ENCODE measurements at places on chromosomes 1 and 21. TPM values are rescaled to one million over a fixed set of nuclear protein-coding genes. Genes with fewer than 3 reads are reported as not detected.
A peak's percentile ranks its signal among the peaks of the same experiment; 100 is the strongest.

Gene CFHR5
- not detected for polyA plus RNA-seq

Gene PEAR1
- not detected for polyA plus RNA-seq

DNA sequence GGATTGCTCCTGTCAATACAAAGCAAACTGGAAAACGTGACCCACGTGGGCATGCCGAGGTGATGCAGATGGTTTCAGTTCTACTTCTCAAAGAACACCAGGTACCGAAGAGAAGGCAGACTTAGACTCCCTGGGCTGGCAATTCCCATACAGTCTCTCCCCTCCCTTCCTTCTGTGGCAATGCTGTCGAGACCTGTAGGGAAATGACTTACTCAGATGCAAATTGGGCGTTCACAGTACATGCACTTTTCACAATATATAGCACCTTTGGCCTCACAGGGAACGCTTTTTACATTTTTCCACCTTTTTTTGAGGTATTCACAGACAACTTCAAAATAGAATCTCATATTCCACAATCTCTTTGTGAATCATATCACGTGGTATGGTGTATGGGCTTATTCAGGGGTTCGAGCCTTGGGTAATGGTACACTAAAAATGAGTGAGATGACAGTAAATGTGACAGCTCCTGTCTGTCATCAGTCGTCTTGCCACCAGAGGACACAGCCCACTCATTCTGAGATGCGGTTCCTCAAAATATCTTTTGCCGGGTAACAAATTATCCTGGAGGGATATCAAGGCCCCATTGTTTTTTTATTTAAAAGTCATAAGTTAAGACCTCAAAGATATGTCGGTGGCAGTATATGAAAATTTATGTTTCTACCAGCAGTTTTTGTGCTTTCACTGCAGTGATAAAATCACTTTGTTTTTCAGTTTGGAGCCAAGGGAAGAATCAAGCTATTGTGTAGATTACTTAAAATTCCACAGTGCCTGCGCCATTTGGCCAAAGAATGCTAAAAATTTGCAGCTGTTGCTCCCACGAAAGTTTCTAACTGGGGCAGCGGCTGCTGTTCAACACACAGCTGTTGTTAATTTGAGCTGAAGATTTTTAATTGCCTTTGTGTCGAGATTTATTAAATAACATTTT is 168.4 kb downstream of the ZZZ3 start:
- no peaks in the 10 kb centered on the region for H3K27me3 ChIP-seq
- DNase-seq = no peak
- no peak overlapping the region for H3K27ac ChIP-seq
- H3K4me1 ChIP-seq = no peaks in the 10 kb centered on the region
- H3K36me3 ChIP-seq = no peaks in the 10 kb centered on the region
- H3K4me3 ChIP-seq = no peak overlapping the region

- H3K4me3 ChIP-seq = no peak overlapping the region
- no peak for DNase-seq
- no peaks in the 10 kb centered on the region for H3K4me1 ChIP-seq
- no peak overlapping the region for H3K27ac ChIP-seq
These were observed 9.0 kb upstream of the IFNGR2 start for GRCh38 chr21:33394260-33394659.

DNA sequence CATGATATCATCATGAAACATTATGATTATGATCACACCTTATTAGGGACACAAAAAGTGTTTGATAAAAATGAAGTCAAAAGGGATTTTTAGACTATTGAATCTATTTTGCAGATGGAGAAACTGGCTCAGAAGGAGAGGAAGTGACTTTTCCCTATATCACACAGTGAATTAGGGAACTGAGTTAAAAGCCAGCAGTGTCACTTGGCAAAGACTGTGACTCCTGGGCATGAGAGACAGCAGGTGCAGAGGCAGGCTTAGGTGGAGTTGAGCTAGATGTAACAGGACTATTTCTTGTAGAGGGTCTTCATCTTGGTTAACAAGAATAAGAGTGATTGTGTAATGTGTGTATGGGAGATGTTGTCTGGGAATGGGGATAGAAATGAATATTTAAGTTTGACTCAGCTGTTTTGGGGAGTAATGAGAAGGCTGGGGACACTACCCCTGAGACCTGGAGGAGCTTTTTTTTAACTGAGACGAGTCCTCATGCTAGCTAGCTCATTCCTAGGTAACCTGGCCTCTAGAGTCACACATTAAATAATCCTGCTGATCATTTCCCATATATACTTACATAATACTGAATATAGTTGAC is 1.0 kb upstream of the CD84 start:
- H3K4me3 ChIP-seq = peak overlapping the region; percentile 25
- no peaks in the 10 kb centered on the region for H3K27me3 ChIP-seq
- H3K27ac ChIP-seq = peak overlapping the region; percentile 17
- peaks cover 57% of the 10 kb centered on the region for H3K4me1 ChIP-seq

Gene ZNF683
- polyA plus RNA-seq = 205 TPM

DNA sequence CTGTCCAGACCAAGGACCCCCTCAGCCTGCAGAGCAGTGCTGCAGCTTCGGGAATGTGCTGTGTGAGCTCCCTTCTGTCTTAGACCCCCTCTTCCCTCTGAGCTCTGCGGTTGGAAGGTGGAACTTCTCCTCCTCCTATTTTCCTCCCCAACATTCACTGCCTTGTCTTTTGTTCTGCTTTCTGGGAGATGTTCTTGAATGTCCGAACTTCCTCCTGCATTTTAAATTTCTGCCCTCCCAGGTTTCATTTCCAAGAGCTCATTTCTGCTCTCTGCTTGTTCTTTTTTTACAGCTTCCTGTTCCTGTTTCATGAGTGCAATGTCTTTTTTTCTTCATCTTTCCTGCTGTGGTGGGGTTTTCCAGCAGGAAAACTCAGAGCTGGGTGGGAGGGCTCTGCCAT is 29.3 kb downstream of the RRP1 start:
- peak overlapping the region; percentile 16 for H3K27ac ChIP-seq
- no peaks in the 10 kb centered on the region for H3K36me3 ChIP-seq
- no peaks in the 10 kb centered on the region for H3K4me1 ChIP-seq
- no peak for DNase-seq
- no peak overlapping the region for H3K4me3 ChIP-seq

Gene OXCT2
- not detected for polyA plus RNA-seq
